MG63 (cell line): ENCODE measurements at places on chromosomes 2 and 18.
A peak's percentile ranks its signal among the peaks of the same experiment; 100 is the strongest.

GRCh38 chr2:212961255-212961654 lies 190.2 kb downstream of the IKZF2 start:
- DNase-seq, result no peak

- peak; percentile 79 for DNase-seq
Measured at GRCh38 chr2:18991177-18992168, 366.9 kb downstream of the OSR1 start.

- DNase-seq, result peak; percentile 32
Measured at GRCh38 chr18:48833701-48834412, 116.9 kb downstream of the SMAD7 start.

DNA sequence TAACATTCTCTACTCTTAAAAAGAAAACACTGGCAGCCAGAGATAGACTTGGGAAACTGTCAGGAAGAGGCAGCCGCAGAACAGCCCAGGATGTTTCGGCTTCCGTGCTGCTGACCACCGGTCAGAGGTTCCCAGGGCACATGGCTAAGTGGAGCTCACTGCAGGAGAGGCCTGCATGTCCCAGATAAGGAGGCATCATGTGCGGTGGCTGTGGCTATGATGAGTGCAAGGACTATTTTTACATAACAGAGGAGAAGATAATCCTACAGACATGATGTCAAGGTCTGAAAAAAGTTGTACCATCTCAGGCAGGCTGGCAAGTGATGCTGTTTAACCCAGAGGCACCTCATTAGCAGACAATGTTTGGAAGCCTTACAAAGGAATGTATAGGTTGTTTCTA lies 252.3 kb downstream of the CYRIA start:
- no peak for DNase-seq

- DNase-seq, result peak; percentile 56
Measured at GRCh38 chr2:221085341-221085900, 486.7 kb downstream of the EPHA4 start.

GRCh38 chr18:74856928-74857327 lies 259.3 kb downstream of the ZNF407 start:
- no peak for DNase-seq

GRCh38 chr2:198279026-198279425 lies 474.6 kb downstream of the PLCL1 start:
- no peak for DNase-seq

- no peak for DNase-seq
Measured at GRCh38 chr2:242031481-242032019, 162.0 kb downstream of the RTP5 start.

DNA sequence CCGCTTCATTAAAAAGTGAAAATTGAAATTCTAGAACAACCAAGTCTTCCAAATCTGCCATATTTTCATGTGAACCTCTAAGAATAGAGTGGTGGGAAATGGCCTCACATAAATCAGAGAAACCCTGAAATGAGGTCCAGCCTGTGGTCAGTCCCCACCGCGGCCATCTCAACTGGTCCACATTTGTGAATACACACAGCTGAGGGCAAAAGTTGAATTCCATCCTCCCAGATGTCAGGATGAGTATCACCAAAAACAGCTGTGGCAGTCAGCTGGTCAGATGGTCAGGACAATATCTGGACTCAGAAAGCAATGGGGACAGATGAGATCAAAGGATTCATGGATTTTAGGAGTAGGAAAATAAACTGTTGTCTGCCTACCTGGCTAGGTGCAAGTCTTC lies 219.4 kb upstream of the NCKAP5 start:
- no peak for DNase-seq

GRCh38 chr2:188369365-188369764 lies 77.7 kb downstream of the GULP1 start:
- peak; percentile 14 for DNase-seq
